Lower lobe of right lung (tissue), 2 donors: ENCODE measurements at places on chromosomes 7 and 10. TPM values are rescaled to one million over a fixed set of nuclear protein-coding genes. Genes with fewer than 3 reads are reported as not detected.

Gene RAPGEF5
- 85.1 TPM for total RNA-seq

Gene ELFN1
- total RNA-seq, result 1.4 TPM

Gene GIMAP5
- 31.9 TPM for total RNA-seq

Gene SLIT1
- total RNA-seq, result 0.41 TPM

Gene IFIT3
- 117 TPM for total RNA-seq

Gene NPTX2
- total RNA-seq, result 0.62 TPM

Gene EPDR1
- 66.0 TPM for total RNA-seq

Gene FXYD4
- not detected for total RNA-seq

Gene EEPD1
- 7.9 TPM for total RNA-seq

Gene EBF3
- total RNA-seq, result 0.53 TPM

Gene BAMBI
- total RNA-seq, result 7.9 TPM

Gene RPS24
- 1,077 TPM for total RNA-seq

Gene NUTM2D
- total RNA-seq, result 6.8 TPM

Gene GJD4
- not detected for total RNA-seq

Gene ASZ1
- not detected for total RNA-seq

Gene FAM185A
- 10.0 TPM for total RNA-seq

Gene ZNF503
- 28.3 TPM for total RNA-seq

Gene GIMAP6
- total RNA-seq, result 69.3 TPM

Gene TSPAN13
- 120 TPM for total RNA-seq

Gene TAS2R60
- total RNA-seq, result not detected

Gene NPSR1
- not detected for total RNA-seq

Gene MYPN
- not detected for total RNA-seq

Gene RPEL1
- total RNA-seq, result 0.30 TPM

Gene DOCK4
- 78.5 TPM for total RNA-seq

Gene LIPM
- total RNA-seq, result not detected

Gene RASSF4
- total RNA-seq, result 49.0 TPM

Gene ARID5B
- total RNA-seq, result 29.8 TPM
